ENCODE measurements at places on chromosomes 2 and 18.

- DNase-seq = no peak
These were observed 156.8 kb upstream of the TTC39C start for GRCh38 chr18:23857756-23858155.

- DNase-seq = no peak
These were observed 98.9 kb upstream of the ARL4C start for GRCh38 chr2:234595829-234596228.

DNA sequence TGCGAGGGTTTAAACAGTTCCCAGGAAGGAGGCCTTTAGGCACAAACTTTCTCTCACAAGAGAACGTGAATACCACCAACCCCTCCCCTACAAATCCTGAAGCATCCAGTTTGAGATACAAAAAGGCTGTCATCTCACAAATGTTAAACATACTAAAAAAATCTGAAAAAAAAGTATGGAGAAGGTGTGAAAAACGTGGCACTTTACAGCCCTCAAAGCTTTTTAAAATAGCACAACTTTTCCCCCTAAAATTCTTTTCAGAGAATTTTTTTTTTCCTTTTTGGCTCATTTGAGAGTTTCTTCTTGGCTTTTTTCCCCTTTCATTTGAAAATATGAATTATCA lies 10.1 kb downstream of the ZEB2 start:
- no peak for DNase-seq

DNA sequence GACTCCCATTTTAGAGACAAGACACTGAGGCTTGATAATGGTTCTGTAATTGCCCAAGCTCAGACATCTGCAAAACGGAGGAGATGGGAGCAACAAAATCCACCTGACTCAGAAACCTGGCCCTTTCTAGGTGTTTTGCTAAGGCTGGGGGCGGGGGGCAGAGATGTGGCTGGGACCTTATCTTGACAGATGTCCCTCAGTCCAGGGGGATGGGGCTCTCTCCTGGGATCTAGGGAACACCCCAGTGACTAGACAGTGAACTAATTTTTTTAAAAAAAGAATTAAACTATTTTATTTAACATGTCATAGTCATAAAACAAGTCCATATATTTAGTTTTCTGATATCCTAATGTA lies 32.0 kb upstream of the HAAO start:
- no peak for DNase-seq

DNA sequence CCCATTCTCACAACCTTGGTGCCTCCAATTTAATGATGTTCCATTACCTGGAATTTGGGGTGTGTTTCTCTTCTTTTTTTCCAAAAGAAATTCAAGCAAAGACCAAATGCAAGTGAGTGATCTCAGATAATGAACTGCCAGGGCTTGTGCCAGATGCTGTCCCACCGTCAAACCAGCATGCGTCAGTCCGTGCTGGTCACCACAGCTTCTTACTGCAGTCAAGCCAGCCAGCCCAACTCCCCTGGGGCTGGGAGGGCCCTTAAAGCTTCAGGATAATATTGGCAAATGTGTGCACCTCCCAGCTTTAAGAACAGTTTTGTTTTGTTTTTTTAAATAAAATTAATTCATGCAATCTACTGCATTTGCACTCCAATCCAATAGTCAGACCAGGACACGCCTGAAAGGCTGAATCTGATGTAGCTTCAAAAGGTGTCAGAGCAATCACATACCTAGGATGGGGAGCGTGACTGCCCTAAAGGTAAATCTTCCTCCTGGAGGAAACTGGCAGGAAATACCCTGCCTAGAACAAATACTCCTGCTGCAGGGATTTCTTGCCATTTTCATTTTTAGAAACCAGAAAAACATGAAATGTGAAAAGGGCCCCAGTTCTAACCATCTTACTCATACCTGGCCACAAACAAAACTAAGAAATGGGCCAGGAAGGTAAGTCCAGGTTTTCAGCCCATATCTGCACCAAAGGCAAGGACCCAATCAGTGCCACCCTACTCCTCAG lies 26.8 kb upstream of the SP3 start:
- DNase-seq = no peak

Measured in HEK293T (cell line).